Sigmoid colon (tissue), 7 donors: ENCODE measurements at places on chromosomes 4 and X. TPM values are rescaled to one million over a fixed set of nuclear protein-coding genes. Genes with fewer than 3 reads are reported as not detected.
A peak's percentile ranks its signal among the peaks of the same experiment; 100 is the strongest.

Gene CFAP97
- 38.8 TPM for total RNA-seq

Gene NXF2
- not detected for total RNA-seq

Gene MAGEA9B
- not detected for total RNA-seq

Gene PUDP
- 8.7 TPM for total RNA-seq

Gene WNK3
- total RNA-seq = 1.8 TPM

Gene TEX13A
- total RNA-seq = not detected

Gene REPS2
- 3.9 TPM for total RNA-seq

DNA sequence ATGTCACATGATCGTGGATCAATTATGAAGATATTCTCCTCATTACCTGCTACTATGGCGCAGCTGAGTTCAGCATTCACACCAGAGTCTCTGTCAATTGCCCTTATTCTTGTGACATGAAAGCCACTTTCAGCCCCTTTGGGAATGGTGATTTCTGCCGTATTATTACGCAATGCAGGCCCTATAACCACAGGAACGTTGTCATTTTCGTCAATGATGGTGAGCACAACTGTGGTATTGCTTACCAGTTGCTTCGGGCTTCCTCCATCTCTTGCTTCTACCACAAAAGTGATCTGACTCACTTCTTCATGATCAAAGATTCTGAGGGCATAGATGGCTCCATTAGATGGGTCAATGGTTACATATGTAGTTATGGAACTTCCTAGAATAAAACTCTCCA, 2.1 kb downstream of the PCDH18 start:
- no peak for DNase-seq

GRCh38 chr4:138205531-138206233, 36.5 kb downstream of the SLC7A11 start:
- DNase-seq = no peak

GRCh38 chrX:135944486-135944885, 29.3 kb downstream of the MMGT1 start:
- no peak for DNase-seq

GRCh38 chr4:138789796-138790195, 225.8 kb upstream of the NOCT start:
- no peak for DNase-seq

GRCh38 chr4:67320645-67321044, 224.7 kb downstream of the CENPC start:
- DNase-seq = no peak

- no peak for DNase-seq
Observed at GRCh38 chr4:109703664-109704361, 568 bp upstream of the CASP6 start.

DNA sequence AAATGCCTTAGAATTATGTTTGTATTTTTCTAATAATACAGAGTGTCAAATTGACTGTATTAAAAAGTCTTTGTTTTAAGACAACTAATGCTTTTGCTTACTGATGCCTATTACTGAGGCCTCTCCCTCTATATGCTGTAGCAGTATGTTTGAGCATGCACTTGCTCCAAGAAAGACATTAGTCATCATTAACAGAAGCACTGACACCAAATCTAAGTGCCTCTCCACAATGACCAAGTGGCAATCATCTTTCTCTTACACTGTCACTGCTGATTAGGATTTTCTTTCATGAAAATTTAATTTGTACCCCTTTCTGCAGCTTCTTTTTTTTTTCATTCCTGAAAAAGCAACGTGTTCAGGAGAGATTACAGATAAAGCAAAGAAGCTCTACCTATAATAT, 11.1 kb upstream of the MAB21L2 start:
- no peak for DNase-seq

- no peak for DNase-seq
Observed at GRCh38 chrX:44247468-44247867, 96.0 kb downstream of the EFHC2 start.

- no peak for DNase-seq
Observed at GRCh38 chr4:19324184-19324583, 927.5 kb upstream of the SLIT2 start.

GRCh38 chrX:105221374-105221773, 880 bp upstream of the TEX13A start:
- DNase-seq = no peak

DNA sequence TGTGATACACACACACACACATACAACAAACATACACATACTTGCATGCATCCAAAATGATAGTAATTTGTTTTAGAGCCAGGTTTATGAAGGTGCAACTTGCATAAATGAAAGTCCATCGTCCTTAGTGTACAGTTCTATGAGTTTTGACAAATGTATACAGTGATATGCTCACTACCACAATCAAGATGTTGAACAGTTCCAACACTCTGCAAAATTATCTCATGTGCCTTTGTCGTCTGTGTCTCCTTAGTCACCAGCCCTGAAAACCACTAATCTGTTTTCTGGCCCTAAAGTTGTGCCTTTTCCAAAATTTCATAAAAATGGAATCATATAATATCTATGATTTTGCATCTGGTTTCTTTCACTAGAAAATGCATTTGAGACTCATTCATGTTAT, 67.8 kb upstream of the ANXA3 start:
- no peak for DNase-seq

- no peak for DNase-seq
Observed at GRCh38 chr4:39759569-39759968, 61.6 kb downstream of the UBE2K start.

DNA sequence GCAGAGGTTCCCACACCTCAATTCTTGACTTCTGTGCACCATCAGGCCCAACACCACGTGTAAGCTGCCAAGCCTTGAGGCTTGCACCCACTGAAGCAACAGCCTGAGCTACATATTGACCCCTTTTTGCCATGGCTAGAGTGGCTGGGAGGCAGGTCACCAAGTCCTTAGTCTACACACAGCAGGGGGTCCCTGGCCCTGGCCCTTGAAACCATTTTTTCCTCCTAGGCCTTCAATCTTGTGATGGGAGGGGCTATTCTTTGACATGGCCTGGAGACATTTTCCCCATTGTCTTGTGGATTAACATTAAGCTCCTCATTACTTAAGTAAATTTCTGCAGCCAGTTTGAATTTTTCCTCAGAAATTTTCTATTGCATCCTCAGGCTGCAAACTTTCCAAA, 336.6 kb downstream of the IL15 start:
- no peak for DNase-seq

GRCh38 chr4:2858451-2859217, 15.0 kb downstream of the ADD1 start:
- DNase-seq = no peak

- DNase-seq = no peak
Observed at GRCh38 chr4:150206265-150206664, 128.0 kb downstream of the DCLK2 start.

DNA sequence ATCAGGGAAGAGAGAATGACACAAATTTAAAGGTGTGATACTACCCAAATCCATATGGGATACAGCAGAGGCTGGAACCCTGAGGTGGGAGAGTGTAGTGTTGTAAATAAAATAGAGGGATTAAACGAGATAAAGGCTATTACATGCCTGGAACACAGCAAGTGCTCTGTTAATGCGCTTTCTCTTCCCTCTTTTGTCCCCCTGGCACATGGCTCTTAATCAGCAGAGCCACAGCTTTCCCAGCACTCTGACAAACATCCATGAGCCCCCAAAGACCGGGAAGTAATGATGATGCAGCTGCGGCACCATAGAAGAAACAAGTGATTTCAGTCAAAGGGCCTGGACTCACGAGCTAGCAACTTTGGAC, 85.9 kb downstream of the RASL11B start:
- DNase-seq = no peak

- DNase-seq = peak; percentile 85
Observed at GRCh38 chr4:38177641-38178391, 217.6 kb downstream of the PTTG2 start.

DNA sequence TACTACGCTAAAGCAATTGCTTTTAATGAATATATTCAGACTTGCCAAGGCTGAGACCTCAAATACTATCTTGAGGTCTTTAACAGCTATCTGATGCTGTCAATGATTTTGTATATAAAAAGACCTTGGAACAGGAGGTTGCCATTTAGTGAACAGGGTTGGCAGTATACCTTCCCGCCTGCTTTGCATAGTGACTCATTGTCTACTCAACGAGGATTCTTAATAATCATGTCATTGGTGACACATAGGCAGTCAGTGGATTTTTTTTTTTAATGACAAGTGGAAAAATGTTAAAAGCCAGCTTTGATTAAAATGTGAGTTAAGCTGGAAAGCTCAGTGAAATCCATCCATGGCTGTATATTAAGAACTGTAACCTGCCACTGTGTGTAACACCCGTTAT, 164.0 kb downstream of the ASMT start:
- no peak for DNase-seq
